ENCODE measurements at places on chromosomes 2 and 18. TPM values are rescaled to one million over a fixed set of nuclear protein-coding genes. Genes with fewer than 3 reads are reported as not detected.

CFAP65 gene
- not detected for total RNA-seq

SH3RF3 gene
- 8.4 TPM for total RNA-seq

CD207 gene
- total RNA-seq = not detected

SAG gene
- total RNA-seq = not detected

UGT1A4 gene
- not detected for total RNA-seq

SYT4 gene
- total RNA-seq = not detected

SH3BP4 gene
- total RNA-seq = 67.5 TPM

NT5DC4 gene
- total RNA-seq = not detected

TMEM247 gene
- total RNA-seq = not detected

Data from smooth muscle cell of trachea (primary cell).